ENCODE measurements at places on chromosomes 16 and 17. TPM values are rescaled to one million over a fixed set of nuclear protein-coding genes. Genes with fewer than 3 reads are reported as not detected.

DNA sequence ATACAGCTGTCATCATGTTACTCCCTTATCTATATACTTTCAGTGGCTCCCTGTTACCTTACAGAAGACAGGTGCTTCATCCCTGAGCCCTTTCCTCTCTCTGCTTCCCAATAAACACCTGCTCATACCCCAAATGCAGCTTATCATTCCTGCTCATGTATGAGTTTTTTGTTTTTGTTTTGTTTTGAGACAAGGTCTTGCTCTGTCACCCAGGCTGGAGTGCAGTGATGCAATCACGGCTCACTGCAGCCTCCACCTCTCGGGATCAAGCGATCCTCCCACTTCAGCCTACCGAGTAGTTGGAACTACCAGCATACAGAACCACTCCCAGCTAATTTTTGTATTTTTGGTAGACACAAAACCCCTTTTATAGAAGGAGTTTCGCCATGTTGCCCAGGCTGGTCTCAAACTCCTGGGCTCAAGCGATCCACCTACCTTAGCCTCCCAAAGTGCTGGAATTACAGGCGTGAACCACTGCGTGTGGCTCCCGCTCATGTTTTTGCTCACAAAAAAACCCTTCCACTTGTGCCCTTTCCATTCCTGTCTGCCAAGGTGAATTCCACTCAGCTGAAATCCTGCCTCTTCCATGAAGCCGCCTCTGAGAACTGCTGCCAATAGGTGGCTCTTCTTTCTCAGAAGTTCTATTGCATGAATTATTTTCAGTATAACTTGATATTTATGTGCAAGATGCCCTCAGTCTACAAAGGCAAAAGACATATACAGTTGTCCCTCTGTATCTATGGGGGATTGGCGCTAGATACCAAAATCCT lies 7.9 kb upstream of the RNF157 start:
- DNase-seq, result no peak

DNA sequence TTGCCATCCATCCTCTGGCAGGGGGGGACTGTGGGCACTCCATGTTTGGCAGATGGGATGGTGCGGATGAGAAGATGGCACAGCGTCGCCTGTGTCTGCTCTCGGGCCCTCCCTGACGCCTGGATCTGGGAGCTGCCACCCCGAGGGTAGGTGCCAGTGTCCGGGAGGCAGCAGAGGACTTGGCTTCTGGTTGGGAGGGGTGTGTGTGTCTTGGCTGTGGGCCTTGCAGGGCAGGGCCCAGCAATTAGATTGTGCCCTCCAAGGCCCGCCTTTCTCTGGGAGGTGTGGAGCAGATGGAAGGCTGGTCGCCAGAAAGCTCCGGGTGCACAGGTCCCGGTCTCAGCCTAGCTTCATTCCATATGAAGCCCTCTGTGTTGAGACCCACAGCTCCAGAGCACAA lies 1.4 kb downstream of the RAP1GAP2 start:
- no peak for DNase-seq

- no peak for DNase-seq
Observed at GRCh38 chr17:34675605-34676004, 96.2 kb downstream of the TMEM132E start.

DNA sequence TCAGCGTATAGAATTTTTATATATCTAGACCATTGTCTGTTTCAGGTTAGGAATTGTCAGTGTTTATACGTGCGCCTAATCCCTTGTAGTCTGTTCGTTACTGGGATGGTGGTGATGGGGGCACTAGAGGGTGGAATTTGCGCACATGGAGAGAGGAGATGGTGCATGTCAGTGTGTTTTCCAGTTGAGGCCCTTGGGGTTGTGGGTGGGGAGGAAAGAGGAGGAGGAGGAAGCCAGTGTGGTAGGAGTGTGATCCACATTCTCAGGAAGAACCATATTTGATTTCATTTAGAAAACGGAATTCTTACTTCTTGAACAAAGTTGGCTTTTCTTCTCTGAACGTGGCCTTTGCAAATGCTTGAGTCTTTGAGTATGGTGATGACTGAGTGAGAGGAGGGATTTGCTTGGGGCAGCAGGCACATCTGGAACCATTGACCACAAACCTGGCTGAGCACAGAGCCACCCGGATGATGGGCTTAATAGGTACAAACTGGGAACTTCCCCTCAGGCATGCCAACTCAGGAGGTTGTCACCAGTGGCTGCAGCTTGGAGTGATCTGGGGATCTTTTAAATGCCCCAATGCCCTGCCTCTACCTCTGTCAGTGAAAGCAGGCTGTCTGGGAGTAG lies 98.9 kb downstream of the PRKCB start:
- DNase-seq, result no peak

DNA sequence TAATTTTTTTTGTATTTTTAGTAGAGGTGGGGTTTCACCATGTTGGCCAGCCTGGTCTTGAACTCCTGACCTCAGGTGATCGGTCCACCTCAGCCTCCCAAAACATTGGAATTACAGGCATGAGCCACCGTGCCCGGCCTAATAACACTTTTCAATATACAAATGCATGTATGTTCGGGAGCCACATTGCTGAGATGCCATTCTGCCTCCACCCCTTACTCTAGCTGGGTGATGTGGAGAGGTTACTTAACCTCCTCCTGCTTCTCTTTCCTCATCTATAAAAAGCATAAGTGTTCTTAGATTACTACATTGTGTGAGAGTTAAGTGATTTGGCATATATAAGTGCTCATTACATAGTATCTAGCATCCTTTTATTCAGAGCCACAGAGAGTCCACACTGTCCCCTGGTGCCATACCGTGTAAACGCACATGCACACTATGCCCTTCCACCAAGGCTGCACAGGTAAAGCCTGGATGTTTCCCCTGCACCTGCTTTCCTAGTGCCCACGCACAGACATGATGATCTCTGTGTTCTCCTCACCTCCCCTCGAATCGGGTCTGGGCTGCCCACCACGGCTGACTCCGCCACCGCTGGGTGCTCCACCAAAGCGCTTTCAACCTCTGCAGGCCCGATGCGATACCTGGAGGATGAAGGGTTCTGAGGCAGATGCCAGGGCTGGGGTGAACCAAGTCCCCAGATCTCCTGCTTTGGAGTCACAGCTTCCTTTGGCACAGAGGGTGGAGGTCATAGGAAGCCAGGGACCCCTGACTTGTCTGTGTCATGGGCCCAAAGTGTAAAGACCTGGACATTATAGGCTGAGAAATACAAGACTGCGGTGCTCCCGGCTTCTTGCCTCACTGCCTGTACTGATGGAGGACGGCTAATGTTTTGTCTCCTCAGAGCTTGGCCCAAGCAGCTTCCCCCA lies 49.0 kb upstream of the ACSM2B start:
- DNase-seq, result no peak

- DNase-seq, result no peak
Observed at GRCh38 chr16:30837904-30838303, 50.9 kb upstream of the ZNF629 start.

DNA sequence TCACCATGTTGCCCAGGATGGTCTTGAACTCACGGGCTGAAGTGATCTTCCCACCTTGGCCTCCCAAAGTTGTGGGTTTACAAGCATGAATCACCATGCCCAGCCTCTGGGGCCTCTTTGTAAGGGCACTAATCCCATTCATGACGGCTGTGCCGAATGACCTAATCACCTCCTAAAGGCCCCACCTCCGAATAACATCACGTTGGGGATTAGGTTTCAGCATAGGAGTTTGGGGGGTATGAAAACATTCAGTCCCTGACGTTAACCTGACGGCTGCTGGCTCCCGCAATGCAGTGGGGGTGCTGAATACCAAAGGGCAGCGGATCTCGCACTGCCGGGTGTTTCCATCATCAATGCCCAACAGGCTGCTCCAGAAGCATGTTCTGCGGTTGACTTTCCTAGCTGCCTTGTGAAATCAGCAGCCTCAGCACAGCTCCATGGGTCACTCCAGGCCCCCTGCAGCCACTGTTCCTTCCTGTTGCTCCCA lies 120.8 kb upstream of the SEC14L1 start:
- DNase-seq, result no peak

NACA2 gene
- 1.3 TPM for polyA plus RNA-seq

ABCC3 gene
- 40.4 TPM for polyA plus RNA-seq

DNA sequence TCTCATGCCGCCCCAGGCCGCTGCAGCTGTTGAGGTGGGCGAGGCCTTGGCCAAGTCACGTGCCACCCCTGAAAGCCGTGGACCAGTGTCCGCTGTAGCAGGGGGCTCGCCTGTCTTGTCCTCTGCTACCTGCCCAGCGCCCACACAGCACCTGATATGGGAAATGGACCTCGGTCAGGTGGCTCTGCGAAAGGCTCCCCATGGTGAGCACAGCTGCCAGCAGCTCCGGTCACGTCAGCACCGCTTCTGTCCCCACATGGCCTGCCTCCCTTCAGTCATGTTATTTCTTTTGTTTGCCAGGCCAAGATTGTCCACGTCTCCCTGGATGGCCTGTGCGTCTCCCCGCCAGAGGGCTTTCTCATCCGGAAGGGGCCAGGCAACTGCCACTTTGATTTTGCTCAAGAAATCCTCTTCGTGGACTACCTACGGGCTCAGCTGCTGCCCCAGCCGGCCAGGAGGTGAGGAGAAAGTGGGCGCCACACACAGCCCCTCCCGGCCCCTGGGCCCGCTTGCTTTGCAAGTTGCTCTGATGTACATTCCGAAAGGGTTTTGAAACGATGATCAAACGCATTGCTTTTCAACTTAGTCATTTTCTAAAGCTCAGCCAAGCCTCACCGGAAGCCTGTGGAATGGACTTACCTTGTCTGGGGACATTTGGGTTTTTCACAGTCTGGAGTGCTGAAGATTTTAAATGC lies 219.8 kb downstream of the KATNIP start:
- DNase-seq, result no peak

DNA sequence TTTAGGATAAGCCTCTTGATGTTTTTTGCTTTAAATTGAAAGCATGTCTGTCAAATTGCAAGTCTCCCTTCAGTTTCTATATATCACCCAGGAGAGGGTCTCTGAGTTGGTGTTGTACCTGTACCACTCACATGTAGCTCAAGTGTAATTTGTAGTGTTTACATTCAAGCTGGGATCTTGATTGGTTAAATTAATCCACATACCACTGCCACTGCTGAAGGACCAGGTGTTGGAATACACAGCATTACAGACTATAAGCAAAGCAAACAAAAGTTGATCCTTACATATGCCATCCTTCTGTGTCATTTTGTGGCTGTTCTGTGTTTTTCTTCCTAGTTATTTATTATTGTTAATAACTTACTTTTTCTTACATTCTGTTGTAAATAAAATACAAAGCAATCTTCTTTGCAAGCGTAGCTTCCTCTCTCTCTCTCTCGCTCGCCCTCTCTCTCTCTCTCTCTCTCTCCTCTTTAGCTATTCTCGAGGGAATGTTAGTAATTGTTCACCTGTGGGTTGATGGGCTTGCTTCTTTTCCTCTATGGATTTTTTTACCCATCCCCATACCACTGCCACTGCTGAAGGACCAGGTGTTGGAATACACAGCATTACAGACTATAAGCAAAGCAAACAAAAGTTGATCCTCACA lies 20.8 kb upstream of the NOL11 start:
- DNase-seq, result no peak

DNA sequence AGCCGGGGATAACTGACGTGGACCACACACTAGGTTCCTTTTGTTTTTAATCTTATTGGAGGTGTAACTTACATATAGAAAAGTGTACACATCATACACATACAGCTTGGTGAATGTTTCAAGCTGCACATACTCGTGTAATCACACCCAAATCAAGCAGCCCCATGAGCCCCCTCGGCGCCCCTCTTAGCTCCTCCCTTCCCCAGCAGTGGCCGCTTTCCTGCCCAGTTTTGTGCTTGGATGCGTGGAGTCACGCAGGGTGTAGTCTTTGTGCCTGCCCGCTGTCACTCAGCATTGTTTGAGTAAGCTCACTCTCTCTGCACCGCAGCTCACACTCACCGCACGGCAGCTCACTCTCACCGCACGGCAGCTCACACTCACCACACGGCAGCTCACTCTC lies 151.7 kb upstream of the CHMP6 start:
- no peak for DNase-seq

SPATA22 gene
- polyA plus RNA-seq, result 0.43 TPM

RAB26 gene
- 0.84 TPM for polyA plus RNA-seq

TBC1D26 gene
- 0.42 TPM for polyA plus RNA-seq

PRR29 gene
- polyA plus RNA-seq, result 1.7 TPM

IKZF3 gene
- 0.72 TPM for polyA plus RNA-seq

DNA sequence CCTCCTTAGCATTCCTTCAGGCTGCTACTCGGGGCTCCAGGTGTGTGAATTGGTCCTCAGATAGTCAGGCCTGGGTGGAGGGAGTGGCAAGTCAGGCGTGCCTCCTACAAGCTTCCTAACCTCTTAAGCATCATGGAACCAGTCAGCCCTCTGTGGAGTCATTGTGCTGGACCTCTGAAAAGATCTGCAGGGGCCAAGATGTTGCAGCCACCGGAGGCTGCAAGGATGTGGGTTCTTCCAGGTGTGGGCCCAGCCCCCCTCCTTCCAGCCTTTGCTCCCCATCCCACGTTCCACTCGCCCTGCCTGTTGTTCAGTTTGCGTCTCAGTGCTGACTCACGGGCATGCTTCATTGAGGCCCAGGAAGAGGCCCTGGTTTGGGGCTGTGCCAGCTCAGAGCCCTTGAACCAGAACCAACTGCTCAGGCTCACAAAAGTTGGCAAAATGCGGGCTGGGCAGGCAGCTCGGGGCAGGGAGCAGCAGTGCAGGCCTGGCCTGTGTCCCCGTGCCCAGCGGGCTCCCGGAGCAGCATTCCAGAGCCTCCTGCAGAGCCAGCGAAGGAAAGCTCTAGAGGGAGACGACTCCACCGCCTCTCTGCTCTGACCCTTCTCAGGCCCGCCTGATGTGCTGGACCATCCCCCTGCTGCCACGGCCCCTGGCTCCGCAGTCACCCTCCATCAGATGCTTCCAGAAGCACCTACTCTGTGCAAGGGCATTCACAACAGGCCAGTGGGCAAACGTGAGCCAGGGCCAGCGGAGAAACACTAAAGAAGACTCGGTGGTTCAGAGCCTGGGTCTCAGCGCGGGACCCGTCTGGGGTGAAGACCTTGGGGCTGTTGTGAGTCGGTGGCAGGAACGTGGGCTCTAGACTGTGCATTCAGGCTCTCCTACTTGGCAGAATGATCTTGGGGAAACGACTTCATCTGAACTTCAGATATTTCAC lies 7.5 kb downstream of the LDHD start:
- DNase-seq, result no peak

TPPP3 gene
- polyA plus RNA-seq, result not detected

GRCh38 chr17:12229335-12229734 lies 208.7 kb downstream of the MAP2K4 start:
- DNase-seq, result peak; percentile 30

DNA sequence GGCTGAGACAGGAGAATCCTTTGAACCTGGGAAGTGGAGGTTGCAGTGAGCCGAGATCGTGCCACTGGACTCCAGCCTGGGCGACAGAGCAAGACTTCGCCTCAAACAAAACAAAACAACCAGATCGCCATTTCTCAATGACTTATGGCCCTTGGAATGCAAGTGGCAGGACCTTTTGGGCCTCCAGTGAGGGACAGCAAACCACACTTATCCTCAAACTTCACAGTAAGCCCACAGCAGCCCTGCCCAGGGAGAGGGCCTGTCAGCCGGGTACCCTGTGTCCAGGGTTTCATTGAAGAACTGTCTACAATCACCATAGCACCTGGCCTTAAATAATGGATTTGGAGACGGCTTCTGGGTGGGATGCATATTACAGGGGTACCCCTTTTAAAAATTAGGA lies 11.7 kb downstream of the TRAF4 start:
- no peak for DNase-seq

ZNF785 gene
- 8.3 TPM for polyA plus RNA-seq

NPB gene
- 0.81 TPM for polyA plus RNA-seq
